ENCODE measurements at places on chromosomes 11 and 22. TPM values are rescaled to one million over a fixed set of nuclear protein-coding genes. Genes with fewer than 3 reads are reported as not detected.
A peak's percentile ranks its signal among the peaks of the same experiment; 100 is the strongest.

APOL5 gene
- not detected for total RNA-seq

WNT7B gene
- not detected for total RNA-seq

MFRP gene
- total RNA-seq, result not detected

OOSP4A gene
- total RNA-seq, result not detected

CLMP gene
- total RNA-seq, result 0.12 TPM

BEST1 gene
- not detected for total RNA-seq

TIGD3 gene
- 1.6 TPM for total RNA-seq

MMP10 gene
- 0.14 TPM for total RNA-seq

DEPDC7 gene
- total RNA-seq, result 0.84 TPM

GNAZ gene
- 0.83 TPM for total RNA-seq

IGSF22 gene
- total RNA-seq, result not detected

VWCE gene
- 12.4 TPM for total RNA-seq

DGCR6L gene
- 37.2 TPM for total RNA-seq

TMA7B gene
- 0.96 TPM for total RNA-seq

SYT9 gene
- total RNA-seq, result not detected

MB gene
- total RNA-seq, result 2.7 TPM

- DNase-seq, result no peak
Observed at GRCh38 chr11:1827095-1827813, 7.5 kb upstream of the SYT8 start.

- DNase-seq, result no peak
Observed at GRCh38 chr11:101100601-101101000, 29.0 kb downstream of the PGR start.

- peak; percentile 70 for DNase-seq
Observed at GRCh38 chr11:74019860-74020259, 11.0 kb upstream of the UCP3 start.

DNA sequence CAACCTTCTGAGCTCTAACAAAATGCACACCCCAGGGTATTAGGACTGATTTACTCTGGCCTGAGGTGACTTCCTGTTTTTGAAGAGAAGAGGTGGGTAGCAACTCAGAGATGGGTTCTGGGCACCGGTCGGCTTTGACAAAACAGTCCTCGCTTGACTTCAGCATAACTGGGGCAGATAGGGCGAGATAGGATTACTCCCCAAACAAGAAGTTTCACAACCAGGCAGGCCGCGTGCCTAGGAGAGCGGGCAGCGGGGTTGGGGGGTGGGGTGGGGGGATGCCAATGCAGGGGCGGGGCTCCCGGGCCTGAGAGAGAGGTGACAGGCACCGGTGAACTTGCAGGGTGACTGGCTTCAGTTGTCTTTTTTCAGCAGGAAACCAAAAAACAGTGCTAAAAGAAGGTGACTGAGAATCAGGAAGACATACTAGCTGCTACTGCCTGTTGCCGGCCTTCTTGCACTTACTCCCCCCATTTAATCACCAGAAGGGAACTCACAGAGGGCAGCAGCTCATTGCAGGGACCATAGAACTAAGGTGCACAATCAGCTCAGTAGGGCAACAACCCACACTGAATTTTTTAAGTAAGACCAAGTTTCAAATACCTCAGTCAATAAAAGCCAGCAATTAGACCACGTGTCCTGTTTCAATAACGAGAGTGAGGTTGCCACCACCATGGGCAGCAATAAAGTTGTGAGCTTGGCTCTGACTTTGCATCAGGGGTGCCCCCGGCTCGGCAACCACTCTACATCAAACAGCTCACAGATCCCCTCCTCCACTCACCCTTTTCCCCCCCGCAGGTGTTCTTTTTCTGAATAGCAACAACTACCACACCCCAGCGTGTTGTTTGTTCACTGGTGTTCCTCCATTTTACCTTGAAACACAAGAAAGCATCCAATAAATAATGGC lies 37.2 kb upstream of the ETS1 start:
- DNase-seq, result peak; percentile 85

- no peak for DNase-seq
Observed at GRCh38 chr11:38278457-38279141, 1680.6 kb upstream of the RAG2 start.

GRCh38 chr22:37063431-37064420 lies 12.2 kb downstream of the KCTD17 start:
- DNase-seq, result no peak

DNA sequence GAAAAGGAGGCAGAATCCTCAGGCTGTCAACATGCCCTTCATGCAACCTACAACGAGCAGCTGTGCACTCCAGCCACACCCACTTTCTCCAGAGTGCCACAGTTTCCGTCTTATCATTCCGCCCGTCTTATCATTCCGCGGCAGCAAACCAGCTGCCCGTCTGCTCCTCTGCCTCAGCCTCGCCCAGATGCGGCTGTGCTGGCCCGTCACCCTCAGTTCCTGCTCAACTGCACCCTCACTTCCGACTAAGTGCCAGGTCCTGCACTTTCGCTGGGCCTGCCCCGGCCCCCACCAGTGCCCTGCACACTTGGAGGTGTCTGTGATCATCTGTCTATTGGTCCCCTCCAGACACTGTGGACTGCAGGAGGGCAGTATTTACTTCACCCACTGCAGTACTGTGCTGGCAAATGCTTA lies 43.7 kb downstream of the MICAL3 start:
- peak; percentile 81 for DNase-seq

DNA sequence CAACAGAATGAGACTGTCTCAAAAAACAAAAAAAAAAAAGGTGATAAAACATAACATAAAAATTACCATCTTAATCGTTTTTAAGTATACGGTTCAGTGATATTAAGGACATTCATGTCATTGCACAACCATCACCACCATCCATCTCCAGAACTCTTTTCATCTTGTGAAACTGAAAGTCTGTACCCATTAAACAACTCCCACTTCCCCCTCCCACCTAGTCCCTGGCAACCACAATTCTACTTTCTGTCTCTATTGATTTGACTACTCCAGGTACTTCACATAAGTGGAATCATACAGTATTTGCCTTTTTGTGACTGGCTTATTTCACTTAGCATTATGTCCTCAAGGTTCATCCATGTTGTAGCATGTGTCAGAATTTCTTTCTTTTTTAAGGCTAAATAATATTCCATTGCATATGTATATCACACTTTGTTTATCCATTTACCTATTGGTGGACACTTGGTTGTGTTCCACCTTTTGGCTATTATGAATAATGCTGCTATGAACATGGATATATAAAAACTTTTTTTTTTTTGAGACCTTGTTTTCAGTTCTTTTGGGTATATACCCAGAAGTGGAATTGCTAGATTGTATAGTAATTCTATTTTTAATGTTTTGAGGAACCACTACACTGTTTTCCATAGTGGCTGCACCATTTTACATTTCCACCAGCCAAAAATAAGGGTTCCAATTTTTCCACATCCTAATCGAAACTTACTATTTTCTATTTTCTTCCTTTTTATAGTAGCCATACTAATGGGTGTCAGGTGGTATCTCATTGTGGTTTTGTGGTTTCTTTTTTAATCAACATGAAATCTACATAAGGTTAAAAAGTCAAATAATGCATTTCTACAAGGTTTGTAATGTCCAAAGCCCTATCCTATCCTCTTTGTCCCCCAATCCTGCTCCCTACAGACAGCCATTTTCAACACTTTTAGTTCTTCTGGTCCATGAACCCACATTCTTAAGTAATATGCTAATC lies 23.4 kb upstream of the PIK3C2A start:
- peak; percentile 85 for DNase-seq

DNA sequence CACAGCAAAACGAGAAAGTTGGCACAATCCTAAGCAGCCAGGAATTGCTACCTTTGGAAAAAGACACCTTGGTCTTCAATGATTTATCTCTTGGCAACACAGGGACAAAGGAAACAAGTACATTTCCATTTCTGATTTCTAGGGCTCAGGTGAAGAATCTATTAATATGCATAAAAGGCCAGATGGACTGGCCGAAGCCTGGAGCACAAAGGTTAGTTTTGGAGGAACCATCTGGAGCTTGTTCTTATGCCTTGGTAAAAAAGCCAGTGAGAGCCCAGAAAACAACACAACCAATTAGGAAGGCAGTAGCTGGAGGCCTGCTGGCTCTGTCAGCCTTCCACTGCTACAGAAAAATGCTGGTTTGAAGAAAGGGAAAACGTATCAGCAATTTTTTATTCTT lies 713.5 kb upstream of the API5 start:
- no peak for DNase-seq

GRCh38 chr11:59918480-59918879 lies 19.8 kb upstream of the OOSP1 start:
- DNase-seq, result no peak

- no peak for DNase-seq
Observed at GRCh38 chr11:43242401-43242800, 69.4 kb upstream of the API5 start.

- DNase-seq, result no peak
Observed at GRCh38 chr11:828506-829175, 922 bp downstream of the CRACR2B start.

GRCh38 chr11:46064221-46064620 lies 57.0 kb downstream of the PHF21A start:
- DNase-seq, result no peak

- DNase-seq, result no peak
Observed at GRCh38 chr11:27363576-27364117, 632 bp upstream of the CCDC34 start.

GRCh38 chr11:46202149-46202548 lies 75.3 kb upstream of the CREB3L1 start:
- DNase-seq, result no peak

GRCh38 chr11:45811109-45811435 lies 6.1 kb downstream of the SLC35C1 start:
- no peak for DNase-seq

DNA sequence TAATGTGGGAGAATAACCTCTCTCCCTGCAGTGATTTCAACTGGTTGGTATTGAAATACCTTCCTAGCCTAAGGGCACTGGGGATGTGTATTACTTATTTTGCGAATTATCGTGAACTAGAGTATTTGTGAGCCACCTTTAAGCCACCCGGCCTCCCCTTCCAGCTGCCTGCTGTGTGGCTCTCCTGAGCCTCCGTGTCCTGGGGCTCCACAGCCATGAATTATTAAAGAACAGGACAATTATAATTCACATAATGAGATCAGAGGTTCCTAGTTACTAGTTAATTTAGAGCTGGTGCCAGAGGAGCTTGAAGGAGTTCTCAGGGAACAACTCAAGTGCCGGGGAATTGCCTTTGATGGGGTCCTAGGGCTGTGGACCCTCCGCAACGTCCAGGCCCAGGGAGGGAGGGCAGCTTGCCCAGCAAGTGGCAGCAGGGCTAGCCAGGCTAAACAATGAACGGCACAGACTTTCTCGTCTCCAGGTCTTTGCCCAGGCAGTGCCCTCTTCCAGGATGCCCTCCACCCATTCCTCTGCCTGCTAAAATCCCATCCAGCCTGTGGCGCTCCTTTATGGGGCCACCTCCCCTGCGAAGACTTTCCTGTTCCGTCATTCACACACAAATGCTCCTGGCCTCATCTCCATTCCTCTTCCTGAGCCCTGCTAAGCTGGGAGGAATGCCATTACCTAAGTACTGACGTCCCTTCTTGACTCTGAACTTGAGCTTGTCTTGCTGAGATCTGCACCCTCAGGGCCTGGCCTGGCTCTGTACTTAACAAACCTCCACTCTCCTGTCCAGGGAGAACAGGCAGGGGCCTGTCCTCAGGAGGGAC lies 91.5 kb downstream of the RTL6 start:
- no peak for DNase-seq

GRCh38 chr11:27930946-27931345 lies 177.0 kb downstream of the KIF18A start:
- DNase-seq, result no peak

DNA sequence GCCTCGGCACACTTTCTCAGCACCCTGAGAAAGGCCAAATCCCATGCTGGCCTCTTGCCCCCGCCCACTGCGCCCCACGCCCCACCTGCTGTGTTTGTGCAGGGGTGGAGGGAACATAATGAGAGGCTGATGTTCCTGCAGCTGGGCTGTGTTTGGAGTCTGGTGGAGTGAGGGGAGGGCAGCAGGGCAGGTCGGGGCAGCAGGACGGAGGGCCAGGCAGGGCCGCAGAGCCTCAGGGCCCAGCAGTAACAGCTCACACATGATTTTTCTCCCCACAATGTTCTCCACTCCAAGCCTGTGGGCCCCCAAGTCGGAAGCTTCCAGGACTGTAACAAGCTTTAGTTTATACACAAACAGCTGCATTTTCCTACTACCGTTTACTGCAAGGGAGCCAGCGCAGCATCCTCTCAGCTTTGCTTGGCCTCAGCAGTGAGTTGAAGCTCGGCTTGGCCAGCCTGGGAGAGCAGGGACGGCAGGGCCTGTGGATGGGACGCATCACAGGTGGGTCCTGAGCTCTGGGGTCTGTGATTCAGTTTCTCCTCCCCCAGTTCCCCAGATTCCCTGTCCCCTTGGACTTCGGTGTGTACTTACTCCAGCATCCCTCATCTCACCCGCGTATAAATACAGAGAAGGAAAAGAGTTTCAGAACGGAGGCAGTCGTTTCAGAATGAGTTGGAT lies 51.0 kb downstream of the RPUSD4 start:
- no peak for DNase-seq

- DNase-seq, result no peak
Observed at GRCh38 chr22:49954991-49955580, 5.5 kb upstream of the PIM3 start.
